Left renal cortex interstitium (tissue), 4 donors: ENCODE measurements at places on chromosomes 16 and 17.

- DNase-seq = no peak
These were observed 416 bp downstream of the RNF43 start for GRCh38 chr17:58416937-58417299.

DNA sequence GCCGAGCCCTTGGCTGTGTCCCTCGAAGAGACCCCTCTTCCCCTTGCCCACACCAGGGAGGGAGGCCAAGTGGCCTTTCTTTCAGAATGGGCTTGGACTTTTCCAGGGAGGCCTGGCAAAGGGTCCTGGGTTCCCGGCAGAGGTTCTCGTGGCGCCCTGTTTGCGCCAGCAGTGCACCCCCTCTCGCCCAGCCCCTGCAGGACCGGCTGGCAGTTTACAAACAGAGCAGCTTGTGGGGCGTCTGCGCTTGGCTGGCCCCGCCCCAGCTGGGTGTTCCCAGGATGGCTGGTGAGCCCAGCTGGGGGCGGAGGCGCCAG, 137.8 kb upstream of the CIBAR2 start:
- DNase-seq = no peak

GRCh38 chr16:52563767-52564611, 17.0 kb upstream of the TOX3 start:
- no peak for DNase-seq

- DNase-seq = no peak
These were observed 205.2 kb downstream of the RAB11FIP4 start for GRCh38 chr17:31596382-31597323.

DNA sequence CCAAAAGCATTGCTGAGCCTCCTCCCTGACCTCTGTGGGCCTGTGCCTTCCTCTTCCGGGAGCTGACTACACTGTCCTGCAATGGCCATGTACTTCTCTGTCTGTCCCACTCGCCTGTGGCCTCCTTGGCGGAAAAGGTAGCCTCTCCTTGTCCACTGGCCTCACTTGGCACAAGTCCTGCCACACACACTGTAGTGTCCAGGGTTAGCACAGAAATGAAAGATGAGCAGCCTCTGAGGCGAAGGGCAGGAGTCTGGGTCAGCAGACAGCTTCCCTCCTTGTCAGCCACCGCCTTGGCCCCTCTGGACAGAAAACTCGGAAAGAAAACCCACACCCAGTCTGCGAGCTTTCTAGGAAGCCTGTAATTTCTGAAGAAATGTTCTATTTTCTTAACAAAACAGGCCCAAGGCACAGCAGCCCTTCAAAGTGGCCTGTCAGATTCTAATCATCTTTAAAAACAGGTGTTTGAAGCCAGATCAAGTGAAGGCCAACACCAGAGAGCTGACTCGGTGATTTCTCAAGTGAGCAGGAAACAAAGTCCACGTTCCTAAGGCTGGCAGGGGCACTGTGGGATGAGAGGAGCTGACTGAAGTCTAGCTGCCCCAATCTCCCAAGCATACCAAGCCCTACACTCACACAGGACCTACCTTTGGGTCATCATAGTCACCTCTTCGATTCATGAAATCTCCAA, 67.2 kb downstream of the GTF3C1 start:
- no peak for DNase-seq

GRCh38 chr16:50697421-50697715, 4.0 kb downstream of the NOD2 start:
- no peak for DNase-seq
